ENCODE measurements at places on chromosomes 7 and 10.

DNA sequence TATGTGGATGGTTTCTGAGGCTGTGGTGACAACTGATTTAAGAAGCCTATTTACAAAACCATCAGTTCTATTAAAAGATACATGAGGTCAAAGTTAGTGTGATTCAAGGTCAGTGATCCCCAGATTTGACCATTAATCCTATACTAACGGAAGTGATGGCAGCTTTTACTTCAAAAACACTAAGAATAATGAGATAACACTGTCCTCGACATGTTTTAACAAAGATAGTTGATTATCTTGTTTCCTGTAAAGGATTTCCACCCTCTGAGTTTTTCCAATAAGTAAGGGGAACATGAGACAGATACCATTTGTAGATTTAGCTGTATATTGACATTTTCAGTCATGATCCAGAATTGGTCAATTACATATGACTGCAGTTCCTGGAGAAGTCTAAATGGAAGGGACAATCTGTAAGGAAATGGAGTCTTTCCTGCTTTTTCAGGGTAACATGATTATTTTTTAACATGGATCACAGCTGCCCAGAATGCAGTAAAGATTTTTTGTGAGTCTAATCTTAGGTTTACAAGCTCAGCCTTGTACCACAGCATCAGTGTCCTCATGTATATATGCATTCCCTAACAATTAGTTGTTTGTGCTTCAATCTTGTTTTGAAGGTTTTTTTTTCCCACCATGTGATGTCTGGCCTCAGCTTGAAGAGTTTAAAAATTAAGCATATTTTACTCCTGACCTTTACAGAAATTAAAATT, 188.0 kb downstream of the PPP1R9A start:
- no peak for DNase-seq

DNA sequence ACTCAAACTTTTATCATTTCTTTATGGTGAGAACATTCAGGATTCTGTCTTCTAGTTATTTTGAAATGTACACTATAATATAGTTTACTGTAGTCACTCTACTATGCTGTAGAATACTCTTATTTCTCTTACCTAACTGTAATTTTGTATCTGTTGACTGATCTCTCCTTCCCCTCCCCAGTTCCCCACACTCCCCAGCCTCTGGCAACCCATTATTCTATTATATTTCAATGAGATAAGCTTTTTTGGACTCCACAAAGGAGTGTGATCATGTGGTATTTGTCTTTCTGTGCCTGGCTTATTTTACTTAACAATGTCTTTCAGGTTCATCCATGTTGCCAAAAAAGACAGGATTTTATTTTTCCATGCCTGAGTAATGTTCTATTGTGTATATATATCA, 71.4 kb upstream of the DYNC1I1 start:
- no peak for DNase-seq

GRCh38 chr7:104240401-104240800, 32.6 kb upstream of the ORC5 start:
- DNase-seq, result no peak

- DNase-seq, result no peak
Measured at GRCh38 chr10:11161096-11161495, 143.4 kb downstream of the CELF2 start.

Measured in activated CD8-positive, alpha-beta memory T cell treated with anti-CD3 and anti-CD28 coated beads, Interleukin-2, amount 50 U/mL, for 48 hours (primary cell).